ENCODE measurements at places on chromosomes 4 and X. TPM values are rescaled to one million over a fixed set of nuclear protein-coding genes. Genes with fewer than 3 reads are reported as not detected.

- H3K27me3 ChIP-seq: no peaks in the 10 kb centered on the region
- no peaks in the 10 kb centered on the region for H3K4me1 ChIP-seq
- H3K4me3 ChIP-seq: no peak overlapping the region
- no peaks in the 10 kb centered on the region for H3K36me3 ChIP-seq
- H3K27ac ChIP-seq: no peak overlapping the region
- no peak for DNase-seq
These were observed 1587.9 kb upstream of the ADGRL3 start for GRCh38 chr4:59612235-59612634.

- peak overlapping the region; percentile 53 for H3K27ac ChIP-seq
- no peaks in the 10 kb centered on the region for H3K36me3 ChIP-seq
- H3K27me3 ChIP-seq: no peaks in the 10 kb centered on the region
- no peak overlapping the region for H3K4me3 ChIP-seq
These were observed 230.3 kb upstream of the PGRMC2 start for GRCh38 chr4:128517739-128518510.

Gene PABPC4L
- 0.19 TPM for total RNA-seq

DNA sequence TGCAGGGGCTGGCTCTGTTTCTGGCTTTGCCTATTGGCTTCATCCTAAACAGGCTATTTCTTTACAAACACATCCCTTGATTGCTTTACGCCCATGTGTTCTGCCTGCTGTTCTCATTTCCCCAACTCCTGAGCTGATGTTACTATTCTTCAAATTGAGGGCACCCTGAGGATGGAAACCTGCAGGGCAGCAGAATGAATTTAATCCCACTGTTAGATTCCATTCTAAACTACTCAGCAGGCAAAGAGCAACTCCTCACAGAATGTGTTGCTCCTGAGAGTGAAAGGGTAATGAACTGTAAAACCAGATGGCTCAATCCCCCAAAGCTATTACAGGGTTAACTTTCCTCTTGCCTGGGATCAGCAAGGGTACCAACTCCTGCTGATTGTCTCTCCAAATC is 75.7 kb downstream of the ANKRD50 start:
- H3K36me3 ChIP-seq: no peaks in the 10 kb centered on the region
- H3K27me3 ChIP-seq: no peaks in the 10 kb centered on the region
- H3K4me1 ChIP-seq: peaks cover 5% of the 10 kb centered on the region
- no peak for DNase-seq

GRCh38 chrX:93673869-93674271 is at the start of gene FAM133A:
TSS of gene FAM133A (plus strand) at chrX:93674206. CDS start at chrX:93709420, 35,214 bp downstream.
- DNase-seq: no peak
- no peaks in the 10 kb centered on the region for H3K36me3 ChIP-seq
- H3K4me1 ChIP-seq: no peaks in the 10 kb centered on the region
- H3K4me3 ChIP-seq: peak within 1 kb of the TSS; percentile 24
- H3K27ac ChIP-seq: peak within 1 kb of the TSS; percentile 79
- H3K27me3 ChIP-seq: no peaks in the 10 kb centered on the region

GRCh38 chrX:109749207-109749606 is 16.1 kb upstream of the ACSL4 start:
- H3K27me3 ChIP-seq: no peaks in the 10 kb centered on the region
- no peak overlapping the region for H3K4me3 ChIP-seq
- DNase-seq: no peak
- H3K36me3 ChIP-seq: no peaks in the 10 kb centered on the region
- no peak overlapping the region for H3K27ac ChIP-seq
- no peaks in the 10 kb centered on the region for H3K4me1 ChIP-seq

DNA sequence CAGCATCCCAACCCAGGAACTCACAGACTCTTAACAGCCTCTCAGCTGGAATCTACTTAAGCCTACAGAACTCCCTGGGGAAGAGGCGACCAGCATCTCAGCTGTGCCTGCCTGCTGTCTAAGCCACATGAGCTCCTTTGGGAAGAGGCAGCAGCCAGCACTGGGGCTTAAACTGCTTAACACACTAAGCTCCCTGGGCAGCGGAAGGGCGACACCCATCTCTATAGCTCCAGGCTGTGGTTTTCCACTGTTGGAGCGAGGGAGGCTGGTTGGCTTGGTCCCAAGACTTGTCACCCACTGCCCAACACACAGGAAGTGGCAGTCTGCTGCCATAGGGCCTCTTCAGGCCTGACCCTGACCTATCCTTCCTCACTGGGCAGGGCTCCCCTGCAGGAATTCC is 1544.1 kb upstream of the ADGRL3 start:
- H3K4me1 ChIP-seq: no peaks in the 10 kb centered on the region
- no peak overlapping the region for H3K4me3 ChIP-seq
- DNase-seq: no peak
- H3K27me3 ChIP-seq: no peaks in the 10 kb centered on the region

DNA sequence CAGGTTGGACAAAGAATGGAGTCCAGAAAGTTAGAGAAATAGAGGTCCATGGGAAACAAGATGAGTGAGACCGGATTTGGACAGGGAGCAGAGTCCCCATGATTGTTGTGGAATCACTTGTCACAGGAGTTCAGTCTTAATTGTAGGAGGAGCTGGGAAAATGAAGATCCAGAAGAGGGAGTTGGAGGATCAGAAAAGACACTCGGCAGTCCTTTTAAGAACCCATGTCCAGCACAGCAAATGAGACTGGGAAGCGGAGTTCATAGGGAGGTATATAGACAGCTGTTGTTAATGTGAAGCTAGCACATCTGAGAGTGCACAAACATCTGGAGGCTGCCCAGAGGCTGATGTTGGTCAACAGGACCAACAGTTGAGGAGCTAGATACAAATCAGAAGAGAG is 111.4 kb upstream of the RXFP1 start:
- H3K27ac ChIP-seq: no peak overlapping the region
- H3K4me1 ChIP-seq: no peaks in the 10 kb centered on the region
- DNase-seq: no peak
- H3K27me3 ChIP-seq: no peaks in the 10 kb centered on the region
- no peaks in the 10 kb centered on the region for H3K36me3 ChIP-seq

DNA sequence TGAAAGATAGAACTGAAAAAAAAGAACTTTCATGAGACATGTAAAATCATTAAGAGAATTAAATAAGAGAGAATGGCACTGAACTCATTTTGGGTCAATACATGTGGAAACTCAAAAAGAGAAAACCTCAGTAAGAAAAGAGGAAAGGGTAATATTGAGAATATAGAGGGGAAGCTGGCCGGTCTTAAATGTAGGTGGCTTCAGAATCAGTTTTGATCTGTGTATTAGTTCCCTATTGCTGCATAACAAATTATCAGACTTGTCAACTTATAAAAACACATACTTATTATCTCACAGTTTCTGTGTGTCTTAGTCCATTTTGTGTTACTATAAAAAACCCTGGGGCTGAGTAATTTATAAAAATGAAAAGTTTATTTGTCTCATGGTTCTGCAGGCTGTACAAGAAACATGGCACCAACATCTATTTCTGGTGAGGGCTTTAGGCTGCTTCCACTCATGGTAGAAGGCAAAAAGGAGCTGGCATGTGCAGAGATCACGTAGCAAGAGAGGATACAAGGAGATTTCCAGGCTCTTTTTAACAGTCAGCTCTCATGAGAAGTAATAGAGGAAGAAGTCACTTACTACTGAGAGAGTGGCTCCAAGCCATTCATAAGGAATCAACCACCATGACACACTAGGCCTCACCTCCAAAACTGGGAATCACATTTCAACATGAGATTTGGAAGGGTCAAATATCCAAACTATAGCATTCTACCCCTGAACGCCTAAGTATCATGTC is 29.6 kb downstream of the SATL1 start:
- no peaks in the 10 kb centered on the region for H3K36me3 ChIP-seq
- H3K27me3 ChIP-seq: no peaks in the 10 kb centered on the region
- no peak for DNase-seq
- no peak overlapping the region for H3K27ac ChIP-seq
- H3K4me3 ChIP-seq: no peak overlapping the region
